NCI-H524 (cell line): ENCODE measurements at places on chromosomes 6 and 20.

DNA sequence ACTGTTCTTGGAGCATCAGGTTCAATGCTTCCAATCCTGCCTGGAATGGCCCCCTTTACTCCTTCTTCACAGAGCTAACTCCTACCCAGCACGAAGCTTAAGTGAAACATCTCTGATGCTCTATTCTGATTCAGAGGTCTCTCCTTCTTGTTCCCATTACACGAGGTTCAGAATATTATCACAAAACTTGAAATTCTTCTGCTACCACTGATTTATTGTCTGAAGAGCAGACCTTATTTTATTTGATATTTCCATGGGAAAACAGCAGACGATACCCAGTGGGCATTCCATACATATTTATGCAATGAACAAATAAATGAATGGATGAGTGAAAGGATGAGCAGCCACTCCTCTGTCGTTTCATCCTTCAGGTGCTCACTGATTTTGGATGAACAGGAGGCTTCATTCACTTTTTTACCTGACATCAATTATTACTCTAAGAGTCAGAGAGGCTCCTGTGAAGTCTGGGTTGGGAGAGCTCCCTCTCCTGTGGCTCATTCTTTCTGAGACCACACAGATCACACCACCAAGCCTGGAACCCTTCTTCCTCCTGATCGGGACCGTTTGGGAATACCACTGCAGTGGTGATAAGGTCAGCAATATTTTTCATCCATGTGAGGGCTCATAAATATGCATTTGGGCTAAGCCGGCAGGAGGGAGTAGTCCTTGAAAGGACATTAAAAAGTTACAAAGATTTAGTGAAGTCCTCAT lies 25.8 kb downstream of the SMLR1 start:
- no peak for DNase-seq

DNA sequence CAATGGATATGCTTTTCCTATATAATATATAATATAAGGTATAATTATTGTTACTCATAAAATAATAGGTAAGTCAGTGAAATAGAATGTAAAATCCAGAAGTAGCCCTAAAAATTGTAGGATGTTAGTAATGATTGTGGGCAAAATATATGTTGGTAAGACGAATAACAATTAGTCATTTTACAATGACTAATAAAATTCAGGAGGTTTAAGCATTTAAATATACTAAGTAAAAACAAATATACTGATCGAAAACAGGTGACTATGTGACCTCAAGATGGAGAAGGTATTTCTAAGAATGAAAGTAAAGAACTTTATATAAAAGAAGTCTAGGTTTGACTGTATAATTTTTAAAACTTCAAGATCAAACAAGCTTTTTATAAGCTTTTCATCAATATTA lies 28.9 kb downstream of the FUCA2 start:
- no peak for DNase-seq

DNA sequence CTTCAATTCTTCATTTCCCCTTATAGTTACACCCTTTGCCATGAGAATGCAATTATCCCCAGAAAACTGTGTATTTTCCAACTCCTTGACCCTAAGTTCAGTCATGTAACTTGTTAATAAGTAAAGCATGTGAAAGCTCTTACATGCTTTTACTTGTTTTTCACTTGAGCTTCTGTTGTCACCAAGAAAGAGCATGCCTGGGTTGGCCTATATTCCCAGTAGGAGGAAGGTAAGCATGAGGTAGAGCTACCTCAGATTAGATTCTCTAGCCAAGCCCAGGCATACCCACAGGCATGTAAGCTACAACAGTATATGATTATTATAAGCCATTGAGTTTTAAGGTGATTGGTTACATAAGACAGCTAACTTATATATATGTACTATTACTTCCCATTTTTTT lies 101.7 kb upstream of the SMLR1 start:
- no peak for DNase-seq

DNA sequence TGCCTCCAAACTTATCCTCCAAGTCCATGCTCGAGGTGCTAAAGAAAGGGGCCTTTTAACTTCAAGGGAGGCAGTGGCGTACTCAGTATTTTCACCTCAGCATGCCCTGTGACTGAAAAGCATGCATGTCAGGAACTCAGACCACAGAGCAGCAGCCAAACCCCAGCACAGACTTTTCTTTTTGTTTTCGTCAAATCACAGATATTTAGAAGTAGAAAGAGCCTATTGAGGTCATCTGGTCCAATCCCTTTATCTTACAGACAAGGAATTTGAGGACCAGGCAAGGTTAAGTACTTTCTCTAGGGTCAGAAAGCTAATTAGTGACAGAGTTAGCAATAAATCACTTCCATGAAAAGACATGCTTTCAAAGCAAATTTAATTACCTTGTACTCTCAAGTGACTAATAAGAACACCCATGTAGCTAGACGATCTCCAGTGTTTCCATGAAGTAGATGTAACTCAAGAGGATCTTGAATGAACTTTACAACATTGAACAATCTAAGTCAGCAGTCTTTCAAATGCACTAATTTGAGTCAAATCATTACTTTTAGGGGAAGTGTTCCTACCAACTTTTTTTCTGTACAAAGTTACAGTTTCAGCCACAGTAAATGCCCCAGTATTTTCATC lies 35.9 kb downstream of the MOXD1 start:
- peak; percentile 21 for DNase-seq

- no peak for DNase-seq
These were observed 738.1 kb upstream of the GJE1 start for GRCh38 chr6:141394565-141395051.

GRCh38 chr20:16556301-16556700 lies 16.9 kb downstream of the KIF16B start:
- no peak for DNase-seq

DNA sequence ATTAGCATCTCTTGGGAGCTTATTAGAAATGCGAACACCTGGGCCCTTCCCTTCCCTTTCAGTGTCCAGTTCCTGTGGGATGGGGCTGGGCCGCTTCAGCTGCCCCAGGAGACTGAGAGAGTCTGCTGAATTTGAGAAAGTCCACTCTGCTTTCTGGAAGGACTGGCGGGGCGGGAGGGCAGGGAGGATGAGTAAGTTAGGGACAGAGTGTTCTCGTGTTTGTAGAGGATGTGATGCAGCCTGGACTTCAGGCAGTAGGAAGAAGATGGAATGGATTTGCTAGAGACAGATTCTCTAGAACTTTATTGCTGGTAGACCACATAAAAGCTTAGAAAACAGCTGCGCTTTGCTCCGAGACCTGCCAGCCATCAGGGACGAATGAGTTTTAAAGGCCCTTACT lies 1.1 kb upstream of the TULP4 start:
- DNase-seq = no peak

DNA sequence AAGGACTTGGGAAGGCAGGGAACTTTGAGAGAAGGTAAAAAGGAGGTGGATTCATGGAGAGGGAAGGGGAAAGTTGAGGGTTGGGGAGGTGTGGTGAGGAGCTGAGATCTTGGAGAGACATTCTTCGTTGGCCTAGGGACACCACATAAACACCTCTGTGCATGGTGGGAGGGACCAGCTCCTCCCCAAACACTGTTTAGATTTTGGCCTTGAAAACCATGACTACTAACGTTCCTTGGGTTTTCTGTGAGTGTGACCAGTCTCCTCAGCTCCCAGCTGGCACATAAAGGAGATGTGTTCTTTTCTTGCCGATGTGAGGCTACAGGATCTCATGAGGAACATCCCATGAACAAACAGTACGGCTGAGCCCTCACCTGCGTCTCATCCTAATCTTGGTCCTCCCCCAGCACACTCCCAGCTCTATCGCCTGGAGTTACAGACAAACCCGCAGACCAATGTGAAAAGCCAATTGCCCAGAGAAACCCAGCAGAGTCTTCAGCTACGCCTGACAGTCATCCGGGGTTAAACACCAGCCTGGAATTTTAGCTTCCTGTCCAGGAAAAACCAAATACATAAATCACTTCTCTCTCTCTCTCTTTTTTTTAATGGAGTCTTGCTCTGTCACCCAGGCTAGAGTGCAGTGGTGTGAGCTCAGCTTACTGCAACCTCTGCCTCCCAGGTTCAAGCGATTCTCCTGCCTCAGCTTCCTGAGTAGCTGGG lies 22.0 kb upstream of the DDR1 start:
- DNase-seq = no peak

DNA sequence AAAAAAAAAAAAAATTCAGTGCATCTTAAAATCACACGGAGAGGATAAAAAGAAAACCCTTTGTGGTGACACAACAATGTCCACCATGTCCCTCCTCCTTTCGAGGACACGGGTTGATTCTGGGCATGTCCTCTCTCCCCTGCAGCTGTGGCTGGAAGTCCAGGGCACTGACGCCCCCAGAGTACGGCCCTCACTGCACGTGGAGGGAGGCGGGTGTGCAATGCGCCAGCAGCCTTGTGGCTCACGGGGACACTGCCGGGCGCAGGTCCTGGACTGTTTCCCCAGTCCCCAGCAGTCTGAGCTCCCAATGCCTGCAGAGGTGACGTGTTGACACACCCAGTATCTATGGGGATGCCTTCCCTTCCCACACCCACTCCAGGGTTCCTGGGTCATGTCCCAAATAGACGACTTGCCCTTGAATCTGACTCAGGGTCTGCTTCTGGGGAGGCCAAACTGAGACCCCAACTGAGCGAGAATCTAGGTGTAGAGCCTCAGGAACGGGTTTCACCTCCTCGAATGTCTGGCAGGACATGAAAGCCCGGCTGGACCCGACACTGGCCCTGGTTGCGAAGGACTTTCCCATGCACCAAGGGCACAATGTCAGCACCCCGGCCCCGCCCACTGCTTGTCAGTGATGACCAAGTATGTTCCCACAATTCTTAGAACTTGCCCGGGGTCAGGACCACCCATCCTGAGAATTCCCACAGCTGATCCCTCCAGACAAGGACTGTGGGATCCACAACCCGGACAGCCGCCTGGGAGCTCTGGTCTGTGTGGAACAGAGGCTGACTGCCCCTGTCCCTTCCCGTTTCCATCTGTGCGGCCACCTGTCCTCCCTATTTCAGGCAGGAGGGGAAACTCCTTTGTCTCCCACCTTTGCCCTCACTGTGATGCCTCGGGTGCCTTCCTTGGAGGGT lies 425.1 kb upstream of the SULF2 start:
- DNase-seq = no peak

- DNase-seq = no peak
These were observed 453.8 kb upstream of the POU3F2 start for GRCh38 chr6:98380589-98380988.

DNA sequence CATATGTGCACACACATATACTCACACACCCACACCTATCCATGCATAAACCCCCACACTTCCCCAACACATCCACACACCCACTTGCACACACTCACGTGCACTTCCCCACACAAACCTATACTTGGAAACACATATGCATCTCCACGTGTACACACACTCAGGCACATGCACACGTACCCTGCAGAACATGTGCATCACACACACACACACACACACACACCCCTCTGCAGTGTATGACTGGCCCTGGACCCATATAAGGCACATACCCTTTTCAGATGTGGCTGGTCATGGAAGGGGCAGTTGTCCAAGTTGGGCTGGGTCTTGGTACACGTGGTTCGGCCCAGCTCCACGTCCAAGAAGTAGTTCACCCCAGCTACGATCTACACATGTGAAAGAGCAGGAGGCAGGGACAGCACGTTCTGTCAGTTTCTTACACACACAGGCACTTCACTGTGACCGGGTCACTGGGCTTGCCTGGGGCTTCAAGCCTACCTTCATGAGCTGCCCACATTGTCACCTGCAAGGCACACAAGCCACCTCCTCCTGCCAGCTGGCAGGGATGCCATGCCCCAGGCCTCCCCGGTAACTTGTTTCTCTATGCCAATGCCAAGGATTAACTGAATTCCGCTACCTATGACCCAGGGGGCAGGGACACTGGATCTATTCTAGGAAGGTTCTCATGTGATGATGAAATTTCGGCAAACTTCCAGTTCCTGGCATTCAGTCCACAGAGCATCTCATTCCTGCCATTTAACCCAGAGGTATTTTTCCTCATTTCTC lies 2.6 kb downstream of the CST3 start:
- DNase-seq = no peak

GRCh38 chr6:33915134-33915533 lies 111.3 kb upstream of the MLN start:
- peak; percentile 70 for DNase-seq

DNA sequence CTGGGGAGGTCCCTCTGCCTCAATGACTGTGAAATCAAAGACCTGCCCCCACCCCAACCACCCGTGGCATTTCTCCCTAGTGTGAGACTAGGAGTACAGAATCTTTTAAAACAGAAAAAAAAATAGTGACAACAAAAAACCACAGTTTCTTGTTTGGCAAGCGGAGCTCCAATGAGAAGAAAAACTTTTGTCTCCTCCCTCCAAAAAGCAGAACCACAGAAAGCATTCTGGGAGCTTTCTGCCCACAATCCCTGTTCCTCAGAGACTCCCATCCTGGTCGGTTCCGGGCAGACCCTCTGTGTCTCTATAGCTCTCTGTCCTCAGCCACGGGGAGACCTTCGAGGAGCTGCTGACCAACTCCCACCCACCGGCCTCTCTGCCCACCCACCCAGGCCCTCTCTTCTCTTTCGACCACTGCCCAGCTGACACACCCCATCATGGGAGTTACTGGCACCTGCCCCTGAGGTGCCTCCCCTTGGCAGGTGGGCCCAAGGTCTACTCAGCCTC lies 4.9 kb downstream of the PREX1 start:
- no peak for DNase-seq

- DNase-seq = no peak
These were observed 214.8 kb upstream of the BTBD3 start for GRCh38 chr20:11702721-11703518.

- no peak for DNase-seq
These were observed 126.5 kb upstream of the FOXO3 start for GRCh38 chr6:108434222-108434621.

- no peak for DNase-seq
These were observed 63.2 kb upstream of the TBC1D7 start for GRCh38 chr6:13391537-13391936.

GRCh38 chr6:52503851-52504781 lies 72.7 kb downstream of the TRAM2 start:
- no peak for DNase-seq

DNA sequence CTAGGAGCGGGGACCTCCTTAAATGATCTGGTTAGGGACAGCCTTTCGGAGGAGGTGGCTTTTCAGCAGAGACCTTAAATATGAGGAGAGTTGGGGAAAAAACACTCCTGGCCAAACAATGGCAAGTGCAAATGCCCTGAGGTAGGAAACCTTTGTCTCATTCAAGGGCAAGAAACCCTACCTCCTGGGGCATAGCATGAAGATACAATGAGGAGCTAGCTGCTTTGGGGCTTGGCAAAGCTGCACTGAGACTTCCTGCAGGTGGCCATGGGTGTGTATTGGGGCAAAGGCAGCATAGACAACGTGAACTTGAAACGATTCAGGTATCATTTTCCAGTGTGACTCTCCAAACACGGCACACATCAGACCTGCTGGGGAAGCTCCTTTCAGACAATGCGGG lies 30.7 kb downstream of the PMEPA1 start:
- DNase-seq = no peak

DNA sequence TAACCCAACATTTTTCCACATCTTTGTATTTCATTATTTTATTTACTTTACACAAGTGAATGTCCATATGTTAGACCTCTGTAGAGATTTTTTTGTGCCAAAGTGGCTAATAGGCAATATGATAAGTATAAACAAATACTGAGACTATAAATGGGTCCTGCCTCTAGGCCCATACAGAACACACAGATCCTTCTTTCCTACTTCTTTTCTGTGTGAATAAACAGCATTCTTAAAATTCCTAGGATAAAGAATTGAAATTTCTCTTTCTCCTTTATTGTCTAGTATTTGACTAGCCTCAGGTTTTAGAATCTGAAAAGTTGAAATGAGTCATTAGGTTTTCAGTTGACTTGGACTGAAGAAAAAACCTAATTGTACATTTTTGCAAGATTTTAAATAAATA lies 46.3 kb upstream of the HS3ST5 start:
- no peak for DNase-seq

- no peak for DNase-seq
These were observed 95.9 kb downstream of the NFATC2 start for GRCh38 chr20:51446656-51447055.
